ENCODE measurements at places on chromosomes 16 and 17.
A peak's percentile ranks its signal among the peaks of the same experiment; 100 is the strongest.

GRCh38 chr17:32915245-32915644, 12.7 kb upstream of the TMEM98 start:
- no peak for DNase-seq

GRCh38 chr17:795276-795675, 13.1 kb downstream of the MRM3 start:
- DNase-seq: no peak

DNA sequence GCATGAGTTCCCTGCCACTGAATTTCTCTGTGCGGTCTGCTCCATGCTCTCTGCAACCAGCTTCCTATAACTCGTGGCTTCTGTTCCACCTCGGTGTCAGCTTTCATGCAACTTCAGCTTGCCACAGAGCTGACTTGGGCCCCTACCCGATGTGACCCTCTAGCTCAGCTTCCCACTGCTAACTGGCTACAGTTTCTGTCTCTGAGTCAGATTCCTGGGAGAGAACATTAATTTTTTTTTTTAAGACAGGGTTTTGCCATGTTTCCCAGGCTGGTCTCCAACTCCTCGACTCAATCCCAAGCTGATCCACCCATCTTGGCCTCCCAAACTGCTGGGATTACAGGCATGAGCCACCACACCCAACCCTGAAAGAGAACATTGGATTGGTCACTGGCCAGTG, 35.5 kb upstream of the PSMD7 start:
- no peak for DNase-seq

GRCh38 chr16:56298116-56298515, 106.8 kb downstream of the GNAO1 start:
- DNase-seq: no peak

GRCh38 chr17:43905985-43906852, 1.1 kb downstream of the MPP2 start:
- DNase-seq: peak; percentile 24

- peak; percentile 25 for DNase-seq
Measured at GRCh38 chr17:79082311-79083190, 7.9 kb downstream of the ENGASE start.
